ENCODE measurements at places on chromosomes 3 and 15.

DNA sequence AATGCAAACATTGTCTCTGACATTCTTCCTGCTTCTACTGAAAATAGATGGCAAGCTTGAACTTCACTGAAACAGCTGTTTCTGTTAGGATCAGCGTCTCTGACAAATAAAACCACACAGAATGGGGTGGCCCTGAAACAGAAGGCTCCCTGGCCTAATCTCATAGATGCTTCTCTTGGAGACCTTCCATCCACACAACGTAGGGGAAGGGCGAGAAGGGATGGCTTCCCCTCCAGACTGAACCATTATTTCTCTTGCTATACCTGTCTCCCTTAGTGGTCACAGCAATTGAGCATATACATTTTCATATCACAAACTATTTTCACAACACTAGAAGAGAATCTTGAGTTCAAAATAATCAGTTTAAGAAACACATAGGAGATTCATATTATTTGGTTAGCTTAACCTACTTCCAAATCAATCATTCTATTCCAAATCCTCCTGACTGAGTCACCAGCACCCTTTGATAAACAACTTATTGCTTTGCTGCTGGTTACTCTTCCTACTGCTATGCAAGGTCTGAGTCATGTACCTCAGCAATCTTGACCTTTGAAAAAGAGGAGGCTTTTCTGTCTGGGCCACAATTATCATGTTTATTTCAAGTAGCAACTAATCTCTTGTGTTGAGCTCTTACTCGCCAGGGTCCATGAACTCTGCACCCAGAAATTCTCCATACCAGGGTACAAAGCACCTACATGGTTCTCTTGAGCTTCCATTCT, 45.5 kb downstream of the CBLB start:
- DNase-seq = no peak

DNA sequence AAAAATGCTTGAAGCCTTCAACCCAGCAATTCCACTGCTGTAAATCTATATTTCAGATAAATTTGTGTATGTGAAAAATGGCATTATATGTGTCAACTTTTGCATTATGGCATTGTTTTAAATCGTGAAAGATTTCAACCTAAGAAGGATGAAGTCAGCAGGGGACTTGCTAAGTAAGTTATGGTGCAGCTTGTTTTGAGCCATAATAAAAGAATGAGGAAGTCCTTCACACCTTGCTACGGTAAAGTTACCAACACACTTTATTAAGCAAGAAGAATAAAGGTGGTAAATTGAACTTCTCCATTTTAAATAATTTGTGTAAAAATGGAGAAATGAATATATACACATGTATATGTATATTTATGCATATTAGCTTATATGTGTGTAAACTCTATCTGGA, 371.4 kb downstream of the ROBO2 start:
- no peak for DNase-seq

DNA sequence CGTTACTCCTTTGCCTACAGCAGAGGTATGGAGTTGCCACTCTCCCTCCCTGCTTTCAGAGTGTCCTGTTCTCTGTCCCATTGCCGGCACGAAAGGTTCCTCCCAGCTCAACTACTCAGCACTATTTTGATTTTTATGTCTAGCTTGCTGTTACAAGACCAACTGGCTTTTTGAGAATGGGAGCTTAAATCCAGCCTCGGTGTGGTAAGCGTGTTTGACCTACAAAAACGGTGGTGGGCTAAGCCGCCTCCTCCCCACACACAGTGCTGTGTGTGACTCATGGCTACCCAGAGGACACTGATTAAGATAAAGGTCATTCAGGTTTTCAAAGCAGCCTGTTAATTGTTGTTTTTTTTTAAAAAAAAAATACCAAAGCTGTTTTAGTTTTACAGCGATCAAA, 64.5 kb downstream of the LRTM1 start:
- no peak for DNase-seq

DNA sequence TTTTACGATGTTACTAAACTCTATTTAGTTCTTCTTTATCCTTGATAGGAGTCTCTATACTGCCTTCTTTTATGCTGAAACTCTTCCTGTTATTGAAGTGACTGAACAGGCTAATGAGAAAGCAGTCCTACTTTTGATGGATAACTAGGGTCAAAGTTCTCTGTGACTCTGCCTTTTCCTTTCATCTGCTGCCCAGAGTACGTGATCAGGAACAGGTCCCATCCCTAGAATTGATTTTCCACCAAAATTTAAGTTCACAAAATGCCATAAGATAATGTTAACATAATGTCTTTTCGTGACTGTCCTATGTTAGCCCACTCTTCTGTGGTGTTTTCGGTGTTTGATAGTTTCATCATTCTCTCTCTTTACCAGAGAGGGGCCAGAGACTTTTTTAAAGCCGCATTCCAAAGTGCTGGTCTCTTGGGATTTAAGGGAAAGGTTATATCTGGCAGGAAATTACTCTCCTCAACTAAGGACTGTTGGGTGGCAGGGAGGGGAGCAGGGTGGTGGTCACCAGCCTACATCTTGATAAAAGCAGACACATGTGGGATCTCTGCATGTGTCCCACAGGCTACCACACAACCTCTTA, 50.3 kb upstream of the PLXND1 start:
- DNase-seq = no peak

DNA sequence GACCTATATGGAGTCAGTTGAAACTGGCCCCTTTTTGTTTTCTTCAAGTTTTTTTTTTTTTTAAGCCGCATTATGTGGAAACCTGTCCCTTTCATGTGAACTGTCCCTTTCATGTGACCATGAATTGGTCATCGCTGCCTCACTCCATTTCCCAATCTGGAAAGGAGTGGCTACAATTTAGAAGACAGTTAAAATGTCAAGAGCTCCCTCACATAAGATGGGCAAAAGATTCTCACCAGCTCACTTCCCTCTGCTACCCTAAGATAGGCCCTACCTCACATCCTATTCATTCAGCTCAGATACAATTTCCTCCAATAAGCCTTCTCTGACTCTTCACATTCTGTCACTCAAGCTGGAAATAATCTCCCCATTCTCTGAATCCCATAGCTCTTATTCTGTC, 111.3 kb upstream of the BCL6 start:
- no peak for DNase-seq

DNA sequence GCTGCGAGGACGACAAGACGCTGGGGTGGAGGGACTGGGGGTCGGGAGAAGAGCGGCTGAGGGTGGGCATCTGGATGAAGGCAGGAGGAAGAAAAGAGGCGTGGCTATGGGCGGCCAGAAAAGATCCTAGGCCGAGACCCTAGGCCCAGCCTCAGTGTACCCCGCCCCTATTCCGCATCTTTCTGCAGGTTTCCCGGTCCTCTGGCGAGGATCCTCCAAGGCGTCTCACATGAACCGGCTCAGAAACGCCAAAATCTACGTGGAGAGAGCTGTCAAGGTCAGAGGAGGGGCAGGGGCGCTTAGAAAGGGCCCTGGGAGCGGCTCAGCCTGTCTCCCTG, 340 bp downstream of the TTLL3 start:
- DNase-seq = no peak

DNA sequence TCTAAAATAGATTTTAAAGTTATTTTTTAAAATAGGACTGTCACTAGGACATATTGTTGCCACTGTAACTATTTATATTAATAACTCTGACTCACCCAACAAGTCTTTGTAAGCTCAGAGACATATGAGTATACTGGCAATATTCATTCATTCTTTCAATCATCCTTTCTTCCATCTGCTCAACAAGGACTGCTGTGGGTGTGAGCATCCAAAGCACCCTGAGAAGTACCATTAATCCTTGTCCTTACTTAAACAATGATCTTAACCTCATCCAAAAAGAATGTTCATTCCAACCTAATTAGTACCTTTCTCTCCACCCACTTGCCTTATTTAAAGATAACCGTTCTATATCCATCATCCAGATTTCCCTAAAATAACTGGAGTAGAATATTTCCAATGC, 94.2 kb upstream of the PPP2R3A start:
- DNase-seq = no peak

DNA sequence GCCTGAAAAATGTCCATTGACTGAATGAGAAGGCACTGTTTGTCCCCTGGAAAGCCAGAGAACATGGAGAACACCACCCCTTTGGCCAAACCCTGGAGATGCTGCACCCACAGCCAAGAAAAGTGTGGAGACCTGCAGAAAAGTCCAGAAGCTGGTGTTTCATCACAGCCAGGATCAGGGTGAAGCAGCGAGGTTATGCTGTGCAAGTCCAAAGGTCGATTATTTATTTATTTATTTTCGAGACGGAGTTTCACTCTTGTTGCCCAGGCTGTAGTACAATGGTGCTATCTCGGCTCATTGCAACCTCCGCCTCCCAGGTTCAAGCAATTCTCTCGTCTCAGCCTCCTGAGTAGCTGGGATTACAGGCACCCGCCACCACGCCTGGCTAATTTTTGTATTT, 5.5 kb upstream of the CTSH start:
- DNase-seq = no peak

GRCh38 chr3:187736418-187736871, 8.8 kb downstream of the BCL6 start:
- DNase-seq = peak; percentile 81

- DNase-seq = no peak
These were observed 199.8 kb upstream of the TLE3 start for GRCh38 chr15:70297465-70298058.

DNA sequence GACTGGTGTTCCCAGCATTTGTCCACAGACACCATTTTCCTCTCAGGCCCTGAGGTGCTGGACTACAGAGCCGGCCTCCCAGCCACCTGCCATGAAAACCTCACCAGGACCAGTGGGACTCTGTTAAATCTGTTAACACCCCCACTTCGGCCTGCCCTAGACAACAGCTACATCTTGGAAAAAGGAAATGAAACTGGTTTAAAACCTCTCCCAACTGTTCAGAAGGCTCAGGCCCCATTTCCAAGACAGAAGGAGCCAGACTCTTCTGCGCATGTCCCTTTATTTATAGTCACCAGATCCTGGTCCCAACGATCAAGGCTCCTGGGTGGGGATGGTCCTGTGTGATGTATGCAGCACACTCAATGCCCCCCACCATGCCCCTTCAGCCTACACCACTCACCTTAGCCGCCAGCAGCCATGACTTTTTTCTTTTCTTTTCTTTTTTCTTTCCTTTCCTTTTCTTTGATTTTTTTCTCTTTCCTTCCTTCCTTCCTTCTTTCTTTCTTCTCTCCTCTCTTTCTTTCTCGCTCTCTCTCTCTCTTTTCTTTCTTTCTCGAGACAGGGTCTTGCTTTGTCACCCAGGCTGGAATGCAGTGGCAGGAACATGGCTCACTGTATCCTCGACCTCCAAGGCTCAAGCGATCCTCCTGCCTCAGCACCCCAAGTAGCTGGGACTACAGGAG, 25.5 kb upstream of the FLNB start:
- DNase-seq = no peak

- DNase-seq = peak; percentile 24
These were observed at the start of gene ZBTB38 for GRCh38 chr3:141368062-141368924. ZBTB38 (plus strand) TSS chr3:141368504; CDS start chr3:141442389, 73,885 bp downstream.

DNA sequence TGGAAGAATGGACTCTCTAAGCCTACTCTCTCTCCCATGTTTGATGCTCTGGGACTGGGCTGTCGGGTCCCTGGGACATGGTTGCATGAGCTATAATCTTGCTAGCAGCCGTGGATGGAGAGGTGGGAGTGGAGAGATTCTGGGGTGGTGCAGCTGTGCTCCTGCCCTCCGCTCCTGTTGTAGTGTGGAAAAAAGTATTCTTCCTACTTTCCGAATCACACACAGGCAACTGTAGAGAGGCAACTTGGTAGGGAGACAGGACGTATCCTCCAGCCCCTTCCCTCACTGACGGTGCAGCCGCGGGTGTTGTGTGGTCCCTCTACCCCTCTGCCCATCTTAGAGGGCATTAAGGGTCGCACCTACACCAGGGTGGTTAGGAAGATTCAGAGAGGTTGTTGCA, 281.4 kb upstream of the TLE3 start:
- DNase-seq = no peak

GRCh38 chr3:147937891-147938290, 528.7 kb downstream of the ZIC1 start:
- DNase-seq = no peak

DNA sequence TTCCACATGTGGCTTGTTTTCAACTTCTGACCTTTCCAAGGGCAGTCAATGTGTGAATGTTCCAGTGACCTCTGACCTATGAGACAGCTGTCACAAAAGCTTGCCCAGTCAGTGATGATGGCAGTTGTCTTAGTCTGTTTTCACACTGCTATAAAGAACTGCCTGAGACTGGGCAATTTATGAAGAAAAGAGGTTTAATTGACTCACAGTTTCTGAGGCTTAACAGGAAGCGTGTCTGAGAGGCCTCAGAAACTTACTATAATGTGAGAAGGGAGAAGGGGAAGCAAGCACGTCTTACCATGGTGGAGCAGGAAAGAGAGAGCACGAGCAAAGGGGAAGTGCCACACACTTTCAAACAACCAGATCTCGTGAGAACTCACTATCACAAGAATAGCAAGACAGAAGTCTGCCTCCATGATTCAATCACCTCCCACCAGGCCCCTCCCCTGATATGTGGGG, 95.6 kb downstream of the ECT2 start:
- DNase-seq = no peak

GRCh38 chr3:130850044-130850797, 43.7 kb upstream of the ATP2C1 start:
- DNase-seq = peak; percentile 74

DNA sequence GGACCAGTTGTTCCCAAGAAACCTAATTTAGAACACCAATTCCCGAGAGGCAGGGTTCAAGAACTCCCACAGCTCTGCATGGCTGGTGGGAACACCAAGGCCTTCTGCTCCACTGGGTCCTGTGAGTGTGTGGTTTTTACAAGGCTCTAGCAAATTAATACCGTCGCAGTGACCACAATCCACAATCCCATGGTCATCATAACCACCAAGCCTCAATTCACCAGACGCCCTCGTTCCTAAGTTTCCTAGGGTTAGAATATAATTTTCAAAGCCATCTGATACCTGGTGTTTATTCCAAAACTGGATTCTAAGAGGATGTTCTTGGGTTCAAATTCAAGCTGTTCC, 114.9 kb upstream of the RPL32 start:
- no peak for DNase-seq

DNA sequence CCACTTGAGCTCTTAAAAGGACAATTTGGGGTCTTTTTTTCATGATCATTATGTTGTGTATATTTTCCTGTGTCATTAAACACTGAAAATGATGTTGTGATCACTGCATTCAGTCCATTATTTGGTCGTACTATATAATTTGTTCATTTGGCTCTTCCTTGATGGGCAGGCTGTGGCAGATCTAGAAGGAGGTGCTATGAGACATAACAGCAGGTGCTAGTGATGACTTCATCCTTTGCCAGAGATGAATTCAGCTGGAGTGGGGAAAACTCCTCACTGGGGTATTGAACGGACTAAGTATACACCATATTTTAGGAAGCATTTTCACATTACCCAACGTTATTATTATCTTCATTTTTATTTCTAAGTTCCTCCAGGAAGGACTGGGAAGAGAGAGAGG, 12.0 kb downstream of the CMTM7 start:
- no peak for DNase-seq

GRCh38 chr3:23406601-23407000, 203.5 kb downstream of the UBE2E2 start:
- DNase-seq = no peak

- no peak for DNase-seq
These were observed 162.7 kb downstream of the GMNC start for GRCh38 chr3:190699776-190700175.

- no peak for DNase-seq
These were observed 6.7 kb downstream of the NBEAL2 start for GRCh38 chr3:46986055-46986730.

GRCh38 chr3:61919371-61919770, 358.0 kb downstream of the PTPRG start:
- DNase-seq = no peak

- DNase-seq = no peak
These were observed 77.4 kb downstream of the MB21D2 start for GRCh38 chr3:192840143-192840836.

Data from hematopoietic multipotent progenitor cell treated with erythropoietin and hydrocortisone succinate and interleukin-3 and kit ligand, for 17 days (in vitro differentiated cells).